HCT116 (cell line): ENCODE measurements at places on chromosomes 2 and 18. TPM values are rescaled to one million over a fixed set of nuclear protein-coding genes. Genes with fewer than 3 reads are reported as not detected.

Gene COL4A3
- 4.9 TPM for total RNA-seq

Gene ADGRF3
- total RNA-seq, result not detected

- H3K36me3 ChIP-seq, result no peaks in the 10 kb centered on the region
- H3K27me3 ChIP-seq, result peaks cover 41% of the 10 kb centered on the region
- DNase-seq, result no peak
- no peaks in the 10 kb centered on the region for H3K4me1 ChIP-seq
Measured at GRCh38 chr2:60317844-60318243, 235.6 kb downstream of the BCL11A start.

DNA sequence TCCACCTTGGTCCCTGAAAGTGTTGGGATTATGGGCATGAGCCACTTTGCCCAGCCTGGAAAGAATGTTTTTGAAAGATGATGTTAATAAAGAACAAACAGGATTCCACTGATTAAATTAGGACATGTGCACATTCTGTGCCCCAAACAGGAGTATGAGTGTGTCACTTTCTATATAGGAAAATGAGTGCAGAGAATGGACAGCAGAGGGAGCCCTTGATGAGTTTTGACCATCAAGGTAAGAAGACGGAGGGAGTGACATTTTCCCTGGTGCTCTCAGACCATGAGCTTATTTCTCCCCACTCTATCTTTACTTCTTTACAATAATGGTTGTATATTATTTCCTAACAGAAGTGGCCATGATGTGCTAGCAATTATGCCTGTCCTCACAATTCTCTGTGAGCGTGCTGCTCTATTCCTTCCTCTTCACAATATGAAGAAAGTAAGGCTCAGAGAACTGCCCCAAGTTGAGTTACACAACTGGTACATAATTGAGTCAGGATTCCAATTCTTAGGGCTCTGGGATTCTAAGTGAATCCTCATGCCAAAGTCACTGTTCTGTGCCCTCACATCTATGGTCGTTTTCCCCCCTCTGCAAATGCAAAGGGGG is 20.6 kb downstream of the RPL37A start:
- H3K27ac ChIP-seq, result no peak overlapping the region
- no peak overlapping the region for H3K4me3 ChIP-seq
- DNase-seq, result peak; percentile 67
- H3K27me3 ChIP-seq, result no peaks in the 10 kb centered on the region

DNA sequence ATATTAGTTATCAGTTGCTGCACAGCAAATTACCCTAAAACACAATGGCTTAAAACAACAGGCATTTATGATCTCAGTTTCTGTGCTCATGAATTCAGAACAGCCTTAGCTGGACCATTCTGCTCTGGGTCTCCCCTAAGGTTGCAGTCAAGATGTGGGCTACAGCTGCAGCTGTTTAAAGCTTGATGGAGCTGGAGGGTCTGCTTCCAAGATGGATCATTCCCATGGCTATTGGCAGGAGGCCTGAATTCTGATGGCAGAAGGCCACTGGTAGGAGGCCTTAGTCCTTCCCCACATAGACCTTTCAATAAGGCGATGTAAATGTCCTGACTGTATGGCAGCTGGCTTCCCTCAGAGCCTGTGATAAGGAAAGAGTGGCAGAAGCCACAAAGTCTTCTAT is 118.6 kb upstream of the SERPINE2 start:
- H3K4me3 ChIP-seq, result no peak overlapping the region
- no peaks in the 10 kb centered on the region for H3K36me3 ChIP-seq
- no peak for DNase-seq
- H3K27ac ChIP-seq, result no peak overlapping the region
- H3K4me1 ChIP-seq, result no peaks in the 10 kb centered on the region

GRCh38 chr2:239928391-239929350 is 96.5 kb downstream of the NDUFA10 start:
- H3K27ac ChIP-seq, result no peak overlapping the region

Gene ZNF142
- total RNA-seq, result 29.2 TPM

Gene REG1A
- 5.2 TPM for total RNA-seq
